Stimulated activated CD4-positive, alpha-beta T cell treated with anti-CD3 and anti-CD28 coated beads, Interleukin-1b, Interleukin-23, amount 100 ng/mL, for 1 hour (primary cell): ENCODE measurements at places on chromosomes 2 and 18.

- no peak for DNase-seq
Observed at GRCh38 chr2:99940963-99941362, 201.4 kb downstream of the AFF3 start.

- peak; percentile 8 for DNase-seq
Observed at GRCh38 chr2:204325468-204325867, 219.8 kb upstream of the PARD3B start.

- DNase-seq, result no peak
Observed at GRCh38 chr2:172457536-172457935, 30.1 kb downstream of the ITGA6 start.

DNA sequence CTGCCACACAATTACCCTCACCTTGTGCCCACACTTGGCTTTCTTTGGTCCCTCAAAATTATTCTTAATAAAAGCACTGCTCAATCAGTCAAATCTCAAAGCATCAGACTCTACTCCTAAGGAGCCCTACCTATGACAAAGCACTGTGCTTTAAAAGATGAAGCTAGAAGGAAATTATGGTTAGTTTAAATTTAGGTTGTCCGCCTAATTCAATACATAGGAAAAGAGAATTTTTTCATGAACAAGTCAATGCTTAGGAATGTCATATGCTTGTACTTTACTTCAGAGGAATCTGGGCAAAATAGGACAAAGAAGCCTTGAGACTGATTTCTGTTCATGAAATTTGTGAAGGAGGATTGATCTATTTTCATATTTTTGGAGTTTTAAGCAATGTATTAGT lies 726.4 kb upstream of the CDH2 start:
- DNase-seq, result no peak

DNA sequence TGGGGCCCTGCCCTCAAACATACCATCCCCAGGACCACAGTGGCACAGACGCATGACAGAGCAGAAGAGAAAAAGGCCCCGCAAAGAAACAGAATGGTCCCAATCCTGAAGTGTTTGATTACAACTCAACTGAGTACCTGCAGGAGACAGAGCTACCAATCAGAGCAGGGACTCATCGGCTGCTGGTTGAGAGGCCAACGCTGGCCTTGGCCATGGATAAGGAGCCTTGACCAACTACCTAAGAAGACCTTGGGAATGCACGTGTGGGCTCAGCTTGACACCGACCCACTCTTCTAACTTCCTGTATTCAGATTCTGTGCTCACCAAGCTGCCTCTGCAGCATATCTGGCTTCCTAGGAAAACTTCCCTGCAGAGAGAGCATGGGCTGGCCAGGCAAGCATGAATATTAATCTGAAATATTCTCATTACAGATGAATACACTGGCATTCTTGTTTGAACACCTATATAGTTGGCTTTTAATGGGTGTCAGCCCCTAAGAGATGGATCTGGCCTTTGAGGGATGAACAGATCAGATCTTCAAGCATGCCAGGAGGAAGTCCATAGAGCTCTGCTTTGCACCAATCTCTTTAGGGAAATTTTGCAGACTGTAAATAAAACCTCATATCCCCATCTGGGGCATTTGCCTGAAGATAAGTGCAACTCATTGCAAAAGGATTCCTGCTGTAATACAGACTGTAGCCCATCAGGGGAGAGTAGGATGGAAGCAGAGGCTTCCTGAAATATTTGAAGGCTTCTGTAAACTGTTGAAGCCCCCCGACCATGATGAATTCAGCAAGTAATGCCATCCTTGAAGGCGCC lies 135.4 kb downstream of the BCL2 start:
- no peak for DNase-seq

DNA sequence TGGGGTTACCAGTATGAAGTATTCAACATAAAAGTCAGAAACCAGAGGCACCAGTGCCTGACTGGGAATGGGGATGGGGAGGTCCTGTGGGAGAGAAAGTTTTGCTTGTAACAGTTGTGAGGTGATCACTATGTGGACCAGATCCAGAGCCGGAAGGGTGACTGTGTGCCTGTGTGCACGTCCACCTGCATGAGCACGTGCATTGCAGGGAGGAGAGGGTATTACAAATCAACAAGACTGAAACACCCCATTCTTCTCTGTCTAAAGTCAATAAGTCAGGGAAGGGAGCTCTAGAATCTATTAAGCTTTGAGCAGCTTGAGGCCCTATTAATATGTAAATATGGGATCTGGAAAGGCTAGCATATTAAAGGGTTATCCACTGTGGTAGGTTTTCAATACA lies 241.0 kb upstream of the ACVR2A start:
- DNase-seq, result no peak

DNA sequence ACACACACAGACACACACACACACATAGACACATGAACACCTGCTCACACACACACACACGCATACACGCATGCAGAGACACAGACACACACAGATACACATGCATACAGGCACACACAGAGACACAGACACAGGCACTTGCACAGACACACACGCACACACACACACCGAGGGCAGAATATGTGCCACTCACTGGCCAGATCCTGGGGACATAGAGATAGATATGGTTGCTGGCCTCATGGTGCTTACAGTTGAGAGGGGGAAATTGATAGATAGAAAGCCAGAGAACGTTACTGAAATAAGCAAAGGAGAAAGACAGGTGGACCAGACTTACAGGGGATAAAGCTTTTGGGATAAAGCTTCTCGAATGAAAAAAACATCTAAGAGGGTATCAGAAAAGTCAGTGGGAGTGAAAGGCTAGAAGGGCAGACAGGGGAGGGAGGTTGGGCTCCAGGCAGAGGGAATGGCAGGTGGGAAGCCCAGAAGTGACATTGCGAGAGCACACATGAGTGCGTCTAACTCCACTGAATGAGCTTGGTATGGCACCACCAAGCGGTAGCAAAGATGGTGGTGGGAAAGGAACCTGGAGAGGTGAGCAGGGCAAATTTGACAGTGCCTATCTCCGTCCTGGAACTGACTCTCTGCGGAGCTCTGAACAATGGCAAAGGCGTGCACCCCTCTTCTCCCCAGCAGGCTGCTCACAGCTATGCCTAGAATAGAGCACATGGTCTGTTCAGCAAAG lies 390.1 kb upstream of the TRIB2 start:
- DNase-seq, result no peak

GRCh38 chr2:113105047-113105785 lies 22.2 kb upstream of the IL1RN start:
- DNase-seq, result no peak

DNA sequence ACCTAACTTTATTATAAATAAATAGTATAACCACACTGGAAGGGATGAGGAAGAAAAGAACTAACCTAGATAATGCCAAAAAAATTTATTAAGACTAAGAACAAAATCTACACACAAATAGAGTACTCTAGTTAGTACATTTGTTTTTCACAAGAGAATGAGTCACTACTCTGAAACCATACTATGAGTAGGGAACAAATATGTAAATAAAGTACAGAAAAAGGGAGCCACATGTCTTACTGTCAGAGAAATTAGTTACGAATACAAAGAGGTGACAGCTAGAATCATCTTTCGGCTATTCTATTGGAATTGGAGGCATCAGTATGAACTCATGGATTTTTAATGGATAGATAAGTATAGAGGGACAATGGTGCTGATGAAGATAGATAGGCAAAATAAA lies 150.5 kb downstream of the COPS8 start:
- DNase-seq, result no peak

- DNase-seq, result no peak
Observed at GRCh38 chr2:68234405-68234804, 17.9 kb downstream of the PPP3R1 start.

DNA sequence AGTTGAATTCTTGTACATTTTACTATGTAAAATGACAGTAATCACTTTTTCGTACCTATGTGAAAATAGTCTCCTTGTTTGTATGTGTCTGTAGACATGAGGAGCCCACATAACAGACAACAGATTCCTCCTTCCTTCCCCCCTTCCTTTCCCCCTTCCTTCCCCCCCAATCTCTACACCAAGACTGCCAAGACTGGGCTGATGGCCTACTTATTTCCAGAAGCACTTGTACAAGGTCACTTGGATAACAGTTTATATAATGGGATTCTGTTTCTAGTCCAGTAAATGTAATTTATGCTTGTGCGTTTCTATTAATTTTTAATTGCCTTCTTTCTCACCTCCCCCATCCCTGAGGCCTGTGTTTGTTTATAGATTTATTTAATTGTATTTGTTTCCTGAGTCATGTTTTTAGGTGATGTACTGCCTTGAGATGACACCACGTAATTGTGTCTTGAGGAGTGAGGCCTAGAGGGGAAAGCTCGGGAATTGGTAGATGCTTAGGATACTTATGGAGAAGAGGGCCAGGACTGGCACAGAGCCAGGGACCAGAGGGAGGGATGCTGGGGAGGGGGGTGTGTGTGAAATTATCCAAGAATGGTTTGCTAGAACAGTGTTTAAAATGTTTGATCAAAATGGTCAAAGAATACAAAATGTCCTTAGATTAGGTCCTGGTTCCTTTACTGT lies 12.3 kb downstream of the B3GNT2 start:
- no peak for DNase-seq

GRCh38 chr2:240916571-240917008 lies 10.5 kb downstream of the CROCC2 start:
- DNase-seq, result no peak
